Esophagus squamous epithelium (tissue), 5 donors: ENCODE measurements at places on chromosomes 7 and 10.

GRCh38 chr10:76198287-76199035 is 767.0 kb downstream of the LRMDA start:
- DNase-seq, result no peak

- DNase-seq, result no peak
Observed at GRCh38 chr10:17231788-17232187, 3.7 kb downstream of the VIM start.

DNA sequence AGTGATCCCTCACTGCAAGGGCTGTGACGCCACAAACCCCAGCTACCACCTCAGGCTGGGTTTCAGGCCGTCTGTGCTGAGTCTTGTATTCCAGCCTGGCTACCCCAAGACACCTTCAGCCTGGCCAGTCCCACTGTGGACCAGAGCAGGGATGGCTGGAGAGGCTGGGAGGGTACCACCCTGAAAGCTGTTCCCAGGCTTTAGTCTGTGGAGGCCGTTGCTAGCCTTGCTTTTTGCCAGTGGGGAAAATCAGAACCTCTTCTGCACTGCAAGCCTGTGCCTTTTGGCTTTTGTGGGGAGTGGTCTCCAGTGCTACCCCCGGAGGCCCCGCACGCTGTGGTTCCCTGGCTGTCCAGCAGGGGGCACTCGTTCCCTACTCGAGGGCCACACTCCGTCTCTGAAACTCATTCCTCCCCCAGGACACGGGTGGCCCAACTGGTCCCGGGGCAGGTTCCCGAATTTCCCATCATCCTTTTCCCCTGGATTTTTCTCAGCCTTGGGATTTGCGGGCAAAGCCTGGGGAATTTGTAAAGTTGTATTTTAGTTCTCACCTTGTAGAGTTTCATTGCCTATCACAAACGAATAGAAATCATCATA is 128.4 kb upstream of the BTBD16 start:
- DNase-seq, result no peak

- no peak for DNase-seq
Observed at GRCh38 chr7:106737202-106737562, 76.2 kb upstream of the CCDC71L start.

DNA sequence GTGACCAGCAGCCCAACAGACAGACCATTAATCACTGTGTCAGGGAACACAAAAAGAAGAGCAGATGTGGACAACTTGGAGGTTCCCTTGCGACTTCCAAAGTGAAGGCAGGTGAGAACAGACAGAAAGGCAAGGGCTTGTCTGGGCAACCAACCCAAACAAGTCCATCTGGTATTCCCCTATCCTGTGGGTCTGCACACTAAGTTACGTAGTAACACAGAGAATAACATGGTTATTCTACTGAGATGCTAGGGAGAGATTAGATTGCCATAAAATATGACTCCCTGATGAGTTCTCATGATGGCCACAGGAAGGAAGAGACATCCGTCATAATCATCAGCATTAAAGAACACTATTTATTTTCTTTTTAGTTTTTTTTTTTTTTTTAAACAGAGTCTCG is 252.2 kb downstream of the CALN1 start:
- DNase-seq, result no peak

- no peak for DNase-seq
Observed at GRCh38 chr10:5567477-5567876, 42.7 kb downstream of the CALML3 start.

DNA sequence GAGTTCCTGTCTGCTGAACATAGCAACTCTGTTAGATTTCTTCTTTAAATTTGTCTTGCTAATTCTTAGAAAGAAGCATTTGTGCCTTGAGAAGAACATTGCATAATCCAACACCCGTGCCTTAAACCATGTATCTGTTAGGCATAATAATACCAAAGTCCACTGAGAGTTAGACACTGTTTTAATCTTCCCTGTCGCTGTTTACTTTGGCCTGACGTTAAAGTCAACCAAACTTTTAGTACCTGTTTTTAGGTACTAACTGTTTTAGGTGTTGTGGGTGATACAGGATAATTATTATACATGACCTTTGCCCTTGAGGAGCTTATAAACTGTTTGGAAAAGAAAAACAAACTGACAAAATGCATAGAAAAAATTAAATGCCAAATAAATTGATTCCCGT is 43.6 kb downstream of the KLHDC10 start:
- DNase-seq, result no peak

DNA sequence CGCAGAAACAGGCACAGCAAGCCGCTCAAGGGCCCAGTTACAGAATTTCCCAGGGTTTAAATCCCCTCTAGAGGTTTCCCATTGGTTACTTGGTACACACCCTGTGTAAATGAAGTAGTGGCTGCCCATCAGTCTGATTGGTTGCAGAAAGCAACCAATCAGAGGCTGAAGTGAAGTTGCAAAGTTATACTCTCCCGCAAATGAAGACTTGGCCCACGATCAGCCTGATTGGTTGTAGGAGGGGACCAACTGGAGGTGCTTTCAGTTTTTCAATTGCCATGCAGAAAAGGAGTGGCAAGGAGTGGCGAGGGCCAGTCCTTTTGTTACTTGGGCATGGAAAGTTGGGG is 909.2 kb upstream of the AUTS2 start:
- no peak for DNase-seq

- DNase-seq, result no peak
Observed at GRCh38 chr10:9091530-9092093, 1037.1 kb downstream of the GATA3 start.

DNA sequence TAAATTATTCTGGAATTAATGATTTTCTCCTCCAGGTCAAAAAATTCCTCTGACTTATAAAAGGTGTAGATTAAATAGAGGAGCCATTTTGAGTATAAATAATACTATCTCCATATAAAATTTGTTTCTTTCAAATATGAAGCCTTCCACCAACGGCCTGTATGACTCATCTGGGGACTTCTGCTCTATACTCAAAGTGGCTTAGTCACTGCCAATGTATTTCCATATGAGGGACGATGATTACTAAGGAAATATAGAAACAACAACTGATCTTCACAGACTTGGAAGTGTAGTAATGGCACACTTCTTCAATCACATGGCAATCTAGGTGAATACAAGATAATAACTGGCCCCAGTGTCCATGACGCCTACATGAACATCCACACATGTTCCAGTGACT is 335.6 kb upstream of the HGF start:
- no peak for DNase-seq

DNA sequence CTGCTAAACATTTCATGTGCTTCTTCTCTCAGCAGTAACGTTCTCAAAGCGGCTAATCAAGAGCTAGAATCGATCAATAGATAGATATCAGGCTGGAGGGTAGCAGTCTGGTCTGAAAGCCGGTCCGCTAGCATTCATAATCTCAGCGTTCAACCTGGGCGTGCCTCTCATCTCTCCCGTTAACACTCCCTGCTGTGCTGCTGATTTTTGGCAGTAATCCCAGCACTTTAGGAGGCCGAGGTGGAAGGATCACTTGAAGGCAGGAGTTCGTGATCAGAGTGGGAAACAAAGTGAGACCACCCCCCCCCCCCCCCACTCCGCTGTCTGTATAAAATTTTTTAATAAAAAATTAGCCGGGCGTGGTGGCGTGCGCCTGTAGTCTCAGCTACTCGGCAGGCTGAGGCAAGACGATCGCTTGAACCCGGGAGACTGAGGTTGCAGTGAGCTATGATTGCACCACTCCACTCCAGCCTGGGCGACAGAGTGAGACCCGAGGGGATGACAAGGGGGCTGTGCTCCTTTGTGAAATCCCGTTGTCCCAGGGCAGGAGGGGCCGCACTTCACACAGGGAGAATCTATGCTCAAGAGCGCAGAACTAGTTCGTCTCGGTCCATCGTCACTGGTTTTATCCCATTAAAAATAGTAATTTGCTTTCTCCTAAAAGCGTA is 624 bp upstream of the CEP55 start:
- no peak for DNase-seq

DNA sequence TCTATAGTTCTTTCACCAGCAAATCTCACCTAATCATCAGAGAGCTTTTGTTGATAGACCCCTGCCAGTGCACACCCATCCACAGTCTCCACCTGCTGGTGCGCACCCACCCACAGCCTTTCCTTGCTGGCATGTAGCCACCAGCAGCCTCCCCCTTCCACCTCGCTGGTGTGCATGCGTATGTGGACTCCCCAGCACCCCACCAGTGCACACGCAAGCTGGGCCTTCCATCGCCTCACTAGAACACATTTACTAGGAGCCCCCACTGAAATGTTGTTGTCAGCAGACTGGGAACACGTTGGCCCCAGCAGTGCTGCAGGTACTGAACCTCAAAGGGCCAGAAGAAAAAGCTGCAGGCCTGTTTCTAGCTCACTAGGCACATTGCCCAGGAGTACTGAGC is 104.9 kb upstream of the ZWINT start:
- no peak for DNase-seq

GRCh38 chr10:3551761-3552160 is 233.2 kb downstream of the KLF6 start:
- DNase-seq, result no peak

DNA sequence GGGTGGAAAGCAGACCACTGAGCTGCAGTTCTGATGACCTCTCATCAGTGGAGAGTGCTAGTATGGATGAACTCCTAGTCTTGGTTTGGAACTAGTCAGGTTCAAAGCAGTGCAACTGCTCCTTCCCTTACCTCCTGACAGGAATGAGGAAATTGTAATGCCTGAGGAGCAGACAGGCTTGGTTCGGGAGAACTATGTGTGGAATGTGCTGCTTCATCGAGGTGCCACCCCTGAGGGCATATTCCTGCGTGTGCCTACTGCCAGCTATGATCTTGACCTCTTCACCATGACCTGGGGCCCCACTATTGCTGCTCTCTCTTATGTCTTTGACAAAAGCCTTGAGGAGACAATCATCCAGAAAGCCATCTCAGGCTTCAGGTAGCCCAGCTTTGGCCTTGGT is 27.4 kb upstream of the NFKB2 start:
- no peak for DNase-seq

DNA sequence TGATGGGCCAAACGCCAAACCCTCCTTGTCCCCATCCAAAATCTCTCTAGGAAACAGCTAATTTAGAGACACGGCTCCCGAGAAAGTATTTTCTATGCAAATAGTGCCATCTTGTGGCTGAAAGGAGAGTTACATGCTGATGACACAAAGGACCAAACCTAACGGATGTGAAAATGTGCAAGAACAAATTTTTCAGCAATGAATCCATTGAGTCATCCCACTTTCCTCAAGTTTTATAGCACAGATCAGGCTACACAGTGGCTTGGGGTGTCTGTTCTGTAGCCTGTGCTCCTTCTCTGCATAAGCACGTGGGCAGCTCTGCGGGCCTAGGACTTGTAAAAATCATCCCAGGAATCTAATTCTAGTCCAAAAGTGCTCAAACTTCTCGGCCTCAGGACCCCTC is 154.8 kb upstream of the PRR15 start:
- DNase-seq, result no peak

DNA sequence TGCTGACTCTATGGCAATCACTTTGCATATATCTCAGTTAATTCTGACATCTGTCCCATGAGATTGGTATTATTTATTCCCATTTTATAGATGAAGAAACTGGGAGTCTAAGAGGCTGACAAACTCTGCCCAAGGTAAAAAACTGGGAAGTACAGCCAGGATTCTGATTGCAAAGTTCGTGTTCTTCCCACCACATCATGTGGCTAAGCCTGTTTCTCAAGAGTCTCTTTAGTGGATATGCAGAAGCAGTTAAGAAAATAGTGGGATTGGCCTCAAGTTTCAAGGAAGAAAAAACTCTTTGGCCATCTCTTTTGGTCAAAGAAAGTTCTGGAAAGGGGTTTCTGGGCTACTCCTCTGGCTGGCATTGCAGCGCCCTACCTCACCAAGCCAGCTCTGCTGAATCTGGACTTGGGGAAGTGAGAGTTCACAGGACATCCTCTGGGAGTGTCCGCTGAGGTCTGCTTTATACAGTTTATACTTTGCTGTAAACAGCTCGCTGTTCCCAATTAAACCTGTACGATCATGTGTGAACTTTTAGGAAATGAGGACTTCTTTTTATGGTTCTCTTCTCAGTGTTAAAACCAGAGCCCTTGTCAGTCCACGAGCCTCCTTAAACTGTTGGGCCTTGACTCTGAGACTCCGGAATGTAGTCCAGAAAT is 12.2 kb upstream of the BMPR1A start:
- no peak for DNase-seq

DNA sequence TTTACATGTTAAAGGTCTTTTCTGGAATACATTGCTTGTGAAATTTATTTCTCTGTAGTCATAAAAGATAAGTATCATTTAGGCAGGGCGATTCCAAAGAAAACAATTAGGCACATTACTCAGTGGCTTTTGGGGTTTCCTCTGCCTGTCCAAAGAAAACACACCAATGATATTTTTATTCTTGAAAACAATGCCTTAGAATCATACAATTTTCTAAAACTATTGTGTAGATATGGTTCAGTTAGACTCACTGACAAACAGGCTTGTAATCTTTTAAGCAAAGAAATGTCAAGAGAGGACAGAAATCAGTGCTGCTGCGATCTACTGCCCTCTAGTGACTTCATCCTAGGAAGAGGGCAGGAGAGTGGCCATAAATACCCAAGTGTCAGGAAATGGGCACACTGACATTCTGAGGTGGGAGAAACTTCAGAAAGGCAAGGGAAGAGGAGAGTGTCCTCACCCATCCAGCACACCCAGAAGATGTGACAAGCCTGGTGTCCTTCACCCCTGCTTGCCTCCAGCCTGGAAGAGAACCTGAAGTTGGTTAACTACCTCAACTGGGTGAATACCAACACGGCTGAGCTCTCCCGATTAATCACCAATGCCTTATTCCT is 120.5 kb downstream of the GALNT11 start:
- DNase-seq, result no peak

DNA sequence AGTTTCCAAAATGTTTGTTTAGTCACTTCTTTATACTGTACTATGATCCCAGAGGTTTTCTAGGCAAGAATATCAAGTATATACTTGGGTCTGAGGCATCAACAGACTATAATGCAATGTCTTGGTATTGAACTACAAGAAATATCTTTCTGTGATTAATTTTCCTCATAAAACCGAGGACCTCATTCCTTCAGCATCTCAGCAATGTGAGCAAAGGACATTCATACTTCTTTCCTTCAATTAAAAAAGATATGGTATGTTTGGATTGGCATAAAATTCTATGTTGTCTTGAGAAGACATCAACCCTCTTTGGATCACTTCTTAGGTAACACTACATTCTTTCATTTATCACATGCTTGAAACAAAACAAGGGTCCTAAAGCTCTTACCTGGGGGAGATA is 524.5 kb downstream of the PHTF2 start:
- no peak for DNase-seq

GRCh38 chr10:86535132-86535882 is 13.7 kb upstream of the WAPL start:
- no peak for DNase-seq

GRCh38 chr7:15567652-15568051 is 5.8 kb upstream of the AGMO start:
- DNase-seq, result no peak

GRCh38 chr7:47335557-47336471 is 246.1 kb downstream of the TNS3 start:
- DNase-seq, result no peak

DNA sequence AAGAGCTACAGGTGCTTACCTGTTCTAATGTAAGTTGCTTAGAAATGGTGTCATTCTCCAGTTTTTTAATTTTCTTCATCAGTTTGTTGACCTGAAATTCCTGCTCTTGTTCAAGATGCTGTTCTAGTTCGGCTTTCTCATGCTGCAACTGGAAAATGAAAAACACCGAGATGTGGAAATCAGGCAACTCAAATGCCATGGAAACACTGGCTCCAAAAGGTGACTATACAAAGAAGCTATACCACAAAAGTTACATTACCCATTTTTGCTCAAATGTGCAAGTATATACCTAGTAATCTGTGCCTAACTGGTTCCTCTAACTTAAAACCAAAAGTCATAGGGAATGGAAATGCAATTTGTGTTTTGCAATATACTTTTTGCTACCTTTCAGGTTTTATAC is 73.8 kb downstream of the CCDC6 start:
- no peak for DNase-seq
